ENCODE measurements at places on chromosomes 13 and 19.
A peak's percentile ranks its signal among the peaks of the same experiment; 100 is the strongest.

GRCh38 chr19:35264268-35265125, 4.3 kb upstream of the USF2 start:
- DNase-seq = no peak

DNA sequence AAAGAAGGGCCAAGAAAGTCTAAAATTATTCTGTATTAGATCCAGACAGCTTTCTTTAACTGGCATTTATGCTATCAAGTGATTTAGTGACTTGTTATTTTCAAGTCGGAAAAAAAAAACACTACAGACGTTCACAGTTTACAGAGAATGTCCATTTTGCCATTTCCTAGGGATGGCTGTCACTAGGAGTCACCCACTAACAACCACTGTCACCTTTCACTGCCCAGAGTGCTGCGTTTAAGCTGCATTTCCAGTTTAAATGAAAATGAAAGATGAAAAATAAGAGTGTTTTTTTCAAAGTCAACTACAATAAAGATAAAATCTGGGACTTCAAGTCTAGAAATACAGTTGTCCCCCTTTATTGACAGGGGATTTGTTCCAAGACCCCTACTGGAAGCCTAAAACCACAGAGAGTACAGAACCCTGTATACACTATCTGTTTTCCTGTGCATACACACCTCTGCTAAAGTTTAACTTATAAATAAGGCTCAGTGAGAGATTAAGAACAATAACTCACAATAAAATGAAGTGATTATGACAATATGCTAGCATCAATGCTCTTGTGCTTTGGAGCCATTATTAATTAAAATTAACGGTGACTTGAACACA, 112.5 kb downstream of the SACS start:
- no peak for DNase-seq

GRCh38 chr13:113665597-113666328, 1.3 kb upstream of the GRK1 start:
- DNase-seq = no peak

- peak; percentile 78 for DNase-seq
Measured at GRCh38 chr19:56838024-56838908, 2.3 kb downstream of the PEG3 start.

- no peak for DNase-seq
Measured at GRCh38 chr13:43329702-43330101, 306.3 kb downstream of the DNAJC15 start.

DNA sequence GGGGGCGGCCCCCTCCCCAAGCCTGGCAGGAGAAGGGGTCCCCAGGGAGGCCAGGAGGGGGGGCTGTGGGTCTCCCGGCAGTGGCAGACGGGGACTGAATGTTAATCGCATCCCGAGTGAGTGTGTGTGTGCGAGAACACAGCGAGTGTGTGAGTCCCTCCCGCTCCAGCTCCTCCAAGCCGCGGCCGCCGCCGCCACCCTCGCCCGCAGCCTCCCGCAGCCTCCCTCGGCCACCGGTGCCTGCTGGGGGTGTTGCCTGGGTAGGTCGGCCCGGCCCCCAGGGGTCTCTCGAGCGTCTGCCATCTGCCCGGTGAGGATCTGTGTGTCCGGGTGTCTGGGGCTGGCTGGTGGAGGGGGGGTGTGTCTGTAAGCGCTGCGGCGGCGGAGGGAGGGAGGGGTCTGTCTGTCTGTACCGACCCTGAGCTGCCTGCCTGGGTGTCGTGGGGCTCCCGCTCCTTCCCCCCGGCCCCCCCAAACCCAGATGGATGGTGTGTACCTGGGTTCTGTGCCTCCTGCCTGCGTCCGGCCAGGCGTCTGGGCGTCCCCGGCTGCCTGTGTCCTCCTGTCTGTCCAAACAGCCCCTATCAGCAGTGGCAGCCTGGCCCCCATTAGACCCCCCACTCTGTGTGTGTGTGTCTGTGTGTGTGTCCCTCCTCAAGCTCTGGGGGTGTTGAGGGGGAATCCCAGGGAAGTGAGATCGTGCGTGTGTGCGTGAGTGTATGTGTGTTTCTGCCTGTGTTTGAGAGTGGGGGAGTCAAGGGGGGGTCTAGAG, at the start of gene GRIN2D:
GRIN2D (plus strand) TSS at position 110 of the 772 bp plus-strand sequence. CDS start 4,725 bp downstream, outside the sequence.
- DNase-seq = peak; percentile 29

DNA sequence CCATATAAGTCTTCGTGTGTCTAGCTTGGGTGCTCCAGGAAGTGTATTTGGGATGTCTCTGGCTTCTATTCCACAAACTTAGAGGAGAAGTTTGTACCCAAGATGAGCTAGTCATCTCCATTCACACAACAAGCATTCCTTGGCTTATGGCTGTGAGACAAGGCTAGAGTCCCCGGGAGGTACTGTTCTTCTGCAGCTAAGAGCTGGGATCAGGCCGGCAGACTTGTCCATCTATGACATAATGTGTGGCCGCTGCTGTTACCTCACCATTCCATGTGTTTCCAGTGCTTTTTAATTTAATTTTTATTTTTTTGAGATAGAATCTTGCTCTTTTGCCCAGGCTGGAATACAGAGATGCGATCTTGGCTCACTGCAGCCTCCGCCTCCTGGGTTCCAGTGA, 20.7 kb downstream of the GATAD2A start:
- DNase-seq = no peak

DNA sequence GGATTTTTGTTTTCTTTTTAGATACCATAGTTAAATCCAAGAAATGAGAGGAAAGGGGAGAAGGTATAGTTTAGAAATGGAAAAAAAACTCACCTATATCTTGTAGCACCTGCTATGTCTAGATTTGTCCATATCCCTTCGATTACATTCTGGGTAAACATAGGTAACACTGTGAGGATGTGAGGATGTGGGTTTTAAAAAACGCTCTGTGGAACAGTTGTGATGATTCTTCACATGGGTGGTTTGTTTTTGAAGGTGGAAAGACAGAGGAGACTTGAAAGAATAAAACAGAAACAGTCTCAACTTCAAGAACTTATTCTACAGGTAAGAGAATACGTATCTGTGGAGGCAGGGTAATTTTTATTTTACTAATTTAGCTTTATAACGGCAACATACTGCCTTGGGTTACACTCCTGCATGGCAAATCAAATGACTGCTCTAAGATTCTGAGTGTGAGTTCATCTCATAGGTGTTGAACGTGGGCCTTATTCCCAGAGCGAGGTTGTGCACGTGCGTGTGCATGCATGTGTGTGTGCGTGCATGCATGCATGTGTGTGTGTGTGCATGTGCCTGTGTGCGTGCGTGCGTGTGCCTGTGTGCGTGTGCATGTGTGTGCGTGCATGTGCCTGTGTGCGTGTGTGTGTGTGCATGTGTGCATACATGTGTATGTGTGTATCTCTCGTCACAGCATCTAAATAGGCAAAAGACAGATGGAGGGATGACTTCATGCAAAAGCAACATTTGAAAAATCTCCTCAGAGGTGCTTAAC, 23.5 kb downstream of the ATP4B start:
- DNase-seq = no peak

GRCh38 chr13:51342706-51343105, 3.2 kb downstream of the SERPINE3 start:
- peak; percentile 82 for DNase-seq

- peak; percentile 20 for DNase-seq
Measured at GRCh38 chr13:20702915-20703779, at the start of gene IL17D. Gene IL17D, plus strand, starts transcription at chr13:20703699. Its CDS starts 303 bp downstream, at chr13:20704002.
